ENCODE measurements at places on chromosomes 4 and X.
A peak's percentile ranks its signal among the peaks of the same experiment; 100 is the strongest.

DNA sequence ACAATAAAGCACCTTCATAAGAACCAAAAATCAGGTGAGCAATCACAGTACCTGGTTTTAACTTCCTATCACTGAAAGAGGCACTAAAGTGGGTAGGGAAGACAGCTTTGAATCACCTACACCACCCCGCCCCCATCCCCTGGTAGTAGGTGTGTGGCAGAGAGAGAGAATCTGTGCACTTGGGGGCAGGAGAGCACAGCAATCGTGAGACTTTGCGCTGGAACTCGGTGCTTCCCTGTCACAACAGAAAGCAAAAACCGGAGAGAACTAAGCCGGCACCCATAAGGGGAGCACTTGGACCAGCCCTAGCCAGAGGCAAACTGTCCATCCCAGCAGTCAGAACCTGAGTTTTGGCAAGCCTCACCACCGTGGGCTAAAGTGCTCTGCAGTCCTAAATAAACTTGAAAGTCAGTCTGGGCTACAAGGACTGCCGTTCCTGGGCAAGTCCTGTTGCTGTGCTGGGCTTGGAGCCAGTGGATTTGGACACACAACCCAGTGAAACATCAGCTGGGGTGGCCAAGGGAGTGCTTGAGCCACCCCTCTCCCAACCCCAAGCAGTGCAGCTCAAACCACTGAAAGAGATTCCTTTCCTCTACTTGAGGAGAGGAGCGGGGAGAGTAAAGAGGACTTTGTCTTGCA lies 32.1 kb downstream of the NDUFB11 start:
- no peak for DNase-seq

DNA sequence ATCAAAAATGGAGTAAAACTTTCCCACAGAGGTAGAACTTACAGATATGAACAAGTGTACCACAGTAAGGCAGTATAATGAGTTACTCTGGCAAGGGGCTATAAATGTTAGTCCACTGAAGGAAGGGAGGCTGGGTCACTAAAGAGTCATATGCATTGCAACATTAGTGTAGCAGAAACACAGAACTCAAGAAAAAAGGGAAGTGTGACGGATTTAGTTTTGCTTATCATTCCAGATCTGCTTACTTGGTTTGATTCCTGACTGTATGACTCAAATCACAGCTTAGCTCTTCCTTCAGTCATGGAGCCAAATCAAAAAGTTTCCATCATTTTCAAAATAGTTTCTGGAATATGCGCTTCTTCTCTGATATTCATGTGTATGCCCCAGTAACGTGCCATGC lies 148.7 kb downstream of the FSTL5 start:
- no peak for DNase-seq

- no peak for DNase-seq
These were observed 520 bp upstream of the SRP72 start for GRCh38 chr4:56466910-56467283.

DNA sequence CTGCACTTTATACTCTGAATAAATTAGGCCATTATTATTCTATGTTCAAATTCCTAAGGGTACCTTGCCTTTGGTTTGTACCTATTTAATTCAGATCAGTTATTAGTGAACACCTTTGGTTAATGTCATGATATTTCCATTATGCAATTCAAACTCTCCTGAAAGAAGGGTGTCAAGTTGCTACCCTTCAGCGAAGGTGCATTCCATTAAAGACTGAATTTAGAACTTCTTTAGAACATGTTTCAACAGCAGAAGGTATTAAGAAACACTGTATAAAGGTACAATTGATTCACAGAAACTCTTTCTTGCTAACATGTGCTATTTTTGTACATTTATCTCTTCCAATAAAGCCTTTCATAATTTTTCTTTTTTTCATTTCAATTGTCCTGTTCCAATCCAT lies 1545.4 kb upstream of the PCDH10 start:
- DNase-seq = no peak

GRCh38 chr4:31194823-31195222 lies 474.7 kb downstream of the PCDH7 start:
- no peak for DNase-seq

DNA sequence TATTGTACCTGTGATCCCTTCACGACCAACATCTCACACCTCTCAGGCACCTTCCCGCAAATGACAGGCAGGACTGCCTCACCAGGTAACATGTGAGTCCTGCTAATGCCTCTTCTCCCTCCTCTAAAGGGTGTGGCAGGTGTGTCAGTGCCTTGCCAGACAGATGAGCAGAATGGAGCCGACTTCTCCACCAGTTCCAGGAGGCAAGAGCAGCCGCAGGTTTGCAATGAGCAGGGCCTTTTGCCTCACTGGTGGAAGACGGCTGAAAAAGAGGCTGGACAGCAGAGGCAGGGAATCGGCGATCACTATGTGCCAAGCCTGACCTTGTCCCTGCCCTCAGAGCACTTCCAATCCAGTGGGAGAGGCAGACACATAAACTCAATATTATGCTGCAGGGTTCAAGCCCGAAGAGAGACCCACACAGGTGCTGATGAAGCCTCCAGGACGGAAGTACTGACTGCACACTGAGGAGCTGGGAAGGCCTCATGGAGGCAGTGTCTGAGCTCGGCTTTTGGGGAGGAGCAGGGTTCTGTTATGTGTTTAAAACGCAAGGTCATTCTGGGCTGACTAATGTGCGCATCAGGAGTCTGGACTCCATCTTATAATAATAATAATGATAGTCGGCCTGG lies 57.9 kb downstream of the C4orf50 start:
- no peak for DNase-seq

GRCh38 chr4:54708339-54709279 lies 50.9 kb downstream of the KIT start:
- no peak for DNase-seq

DNA sequence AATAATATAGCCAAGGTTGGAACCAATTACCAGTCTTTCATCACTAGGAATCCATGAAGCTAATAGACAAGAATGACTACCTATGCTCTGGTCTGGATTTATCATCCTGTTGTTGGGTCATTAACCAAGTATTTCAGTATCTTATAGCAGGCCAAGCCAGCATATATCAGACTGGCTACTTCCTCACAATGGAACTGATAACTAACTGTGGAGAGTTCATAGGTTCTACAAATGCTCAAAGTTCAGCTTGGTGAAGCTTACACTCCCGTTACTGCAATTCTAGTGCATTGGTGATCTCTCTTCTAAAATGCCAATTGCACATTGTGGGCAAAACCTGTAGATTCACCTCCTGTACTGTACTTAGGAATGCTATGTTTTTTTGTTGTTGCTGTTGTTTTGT lies 4.8 kb downstream of the TRPC5OS start:
- no peak for DNase-seq

- no peak for DNase-seq
These were observed 633.1 kb upstream of the BOD1L1 start for GRCh38 chr4:14260591-14260990.

- DNase-seq = no peak
These were observed 90.0 kb upstream of the EXOC1L start for GRCh38 chr4:55729351-55730279.

DNA sequence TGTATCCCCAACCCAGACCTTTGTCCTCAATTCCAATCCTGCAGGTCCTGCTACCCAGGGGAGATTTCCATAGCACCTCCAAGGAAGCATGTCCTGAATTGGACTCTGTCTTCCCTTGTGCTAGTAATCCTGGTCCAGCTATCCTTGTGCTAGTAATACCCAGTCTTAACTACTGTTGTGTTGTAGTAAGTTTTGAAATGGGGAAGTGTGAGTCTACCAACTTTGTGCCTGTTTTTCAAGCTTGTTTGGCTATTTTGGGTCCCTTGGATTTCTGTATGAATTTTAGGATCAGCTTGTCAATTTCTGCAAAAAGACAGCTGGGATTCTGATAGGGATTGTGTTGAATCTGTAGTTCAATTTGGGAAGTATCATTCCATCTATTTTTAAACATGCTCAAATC lies 51.4 kb downstream of the CD99L2 start:
- DNase-seq = no peak

GRCh38 chr4:26213317-26213716 lies 107.5 kb upstream of the RBPJ start:
- DNase-seq = no peak

GRCh38 chr4:145501051-145501660 lies 19.5 kb downstream of the SMAD1 start:
- no peak for DNase-seq

DNA sequence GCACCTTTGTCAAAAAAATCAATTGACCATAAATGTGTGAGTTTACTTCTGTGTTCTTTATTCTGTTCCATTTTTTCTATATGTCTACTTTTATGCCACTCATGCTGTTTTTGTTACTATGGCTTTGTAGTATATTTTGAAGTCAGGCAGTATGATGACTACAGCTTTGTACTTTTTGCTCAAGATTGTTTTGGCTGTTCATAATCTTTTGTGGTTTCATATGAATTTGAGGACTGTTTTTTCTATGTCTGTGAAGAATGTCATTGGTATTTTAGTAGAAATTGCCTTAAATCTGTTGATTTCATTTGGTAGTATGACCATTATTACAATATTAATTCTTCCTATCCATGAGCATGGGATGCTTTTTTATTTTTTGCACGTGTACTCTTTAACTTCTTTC lies 346.8 kb downstream of the PPP3CA start:
- no peak for DNase-seq

DNA sequence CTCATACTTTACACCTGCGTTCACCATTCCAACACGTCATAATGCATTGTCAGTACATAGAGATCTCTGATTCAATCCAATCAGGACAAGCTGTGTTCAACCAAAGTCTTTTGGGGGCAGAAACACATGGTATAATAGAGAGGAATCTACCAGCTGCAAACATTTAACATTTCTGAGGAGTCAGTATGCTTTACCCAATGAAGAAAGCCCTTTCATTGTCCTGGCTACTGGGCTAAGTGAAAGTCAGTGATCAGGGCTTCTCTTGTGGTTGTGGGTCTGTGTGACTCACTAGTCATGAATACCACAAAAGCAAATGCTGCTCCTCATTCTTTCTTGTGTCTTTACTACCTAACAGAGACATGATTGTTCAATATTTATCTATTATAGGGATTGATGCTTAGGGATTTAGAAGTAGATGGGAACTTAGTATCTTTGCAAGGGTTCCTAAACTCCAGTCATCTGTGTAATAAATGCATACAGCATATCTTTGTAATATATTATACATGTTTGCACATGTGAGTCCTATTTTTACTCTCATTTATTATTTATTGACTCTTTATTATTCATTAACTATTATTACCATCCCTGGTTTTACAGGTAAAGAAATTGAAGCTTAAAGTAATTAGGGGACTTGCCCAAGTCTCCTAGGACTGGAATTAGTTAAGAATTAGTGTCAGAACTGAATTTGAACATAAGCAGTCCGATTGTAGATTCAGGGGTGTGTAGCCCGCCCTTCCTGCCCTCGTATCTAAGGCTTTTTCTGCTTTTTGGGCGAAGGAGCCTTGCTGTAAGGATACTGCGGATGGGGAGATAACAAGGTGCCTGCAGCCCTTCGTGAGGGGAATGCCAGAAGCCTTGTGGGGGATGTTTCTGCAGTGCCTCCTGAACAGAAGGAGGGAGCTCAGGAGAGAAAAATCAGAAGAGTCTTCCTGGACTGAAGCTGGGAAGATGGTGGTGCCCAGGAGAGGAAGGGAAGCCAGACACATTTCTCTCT lies 353.1 kb upstream of the BOD1L1 start:
- DNase-seq = no peak

GRCh38 chrX:20252381-20253231 lies 14.1 kb downstream of the RPS6KA3 start:
- peak; percentile 59 for DNase-seq
